ENCODE measurements at places on chromosomes 6 and 20.
A peak's percentile ranks its signal among the peaks of the same experiment; 100 is the strongest.

DNA sequence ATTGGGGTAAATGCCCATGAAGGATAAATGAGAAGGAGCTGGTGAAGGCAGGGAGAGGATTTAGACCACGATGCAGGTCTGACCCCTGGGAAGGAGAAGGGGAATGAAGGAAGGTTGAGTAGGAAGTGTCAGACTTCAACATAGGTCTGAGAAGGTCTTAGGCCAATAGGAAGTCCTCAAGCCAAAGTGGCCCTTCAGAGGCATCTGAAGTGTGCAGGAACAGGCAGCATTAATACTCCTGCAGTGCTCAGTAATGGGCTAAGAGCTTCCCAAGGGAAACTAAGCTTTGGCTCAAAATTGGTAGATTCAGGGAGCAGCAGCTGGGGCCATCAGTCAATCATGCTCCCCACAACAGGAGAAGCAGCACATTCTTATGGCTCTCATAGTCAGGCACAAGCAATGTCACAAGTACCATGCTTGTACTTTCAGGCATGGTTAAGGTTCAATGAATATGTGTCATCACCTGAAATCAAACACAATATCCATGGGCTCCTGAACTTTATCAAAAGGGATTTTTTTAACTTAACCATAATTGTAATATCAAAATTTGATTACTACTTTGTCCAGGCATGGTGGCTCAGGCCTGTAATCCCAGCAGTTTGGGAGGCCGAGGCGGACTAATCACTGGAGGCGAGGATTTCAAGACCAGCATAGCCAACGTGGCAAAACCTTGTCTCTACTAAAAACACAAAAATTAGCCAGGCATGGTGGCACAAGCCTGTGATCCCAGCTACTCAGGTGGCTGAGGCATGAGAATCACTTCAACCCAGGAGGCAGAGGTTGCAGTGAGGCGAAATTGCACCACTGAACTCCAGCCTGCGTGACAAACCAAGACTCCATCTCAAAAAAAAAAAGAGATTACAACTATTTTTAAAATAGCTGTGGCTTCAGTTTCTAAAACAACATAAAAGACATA is 9.9 kb downstream of the RALGAPA2 start:
- DNase-seq, result no peak

DNA sequence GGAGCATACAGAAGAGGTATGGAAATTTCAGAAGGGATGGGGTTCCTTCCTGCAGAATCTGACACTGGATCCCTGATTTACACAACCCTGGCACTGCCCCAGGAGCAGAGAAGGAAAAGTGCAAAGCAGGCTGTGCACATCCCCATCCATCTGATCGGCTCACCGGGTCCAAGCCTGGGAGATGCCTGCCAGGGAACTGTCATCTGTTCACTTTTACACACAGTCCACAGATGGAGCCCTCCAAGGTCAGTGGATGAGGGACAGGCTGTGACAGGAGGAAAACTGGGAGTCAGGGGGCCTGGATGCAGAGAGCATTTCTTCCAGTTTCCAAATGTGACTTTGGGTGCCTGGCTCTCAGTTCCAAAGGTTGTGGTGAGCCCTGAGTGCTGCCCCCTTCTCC is 11.0 kb upstream of the SYNDIG1 start:
- DNase-seq, result peak; percentile 84

GRCh38 chr6:152697634-152698033 is at the start of gene MYCT1:
Gene MYCT1, plus strand, starts transcription at chr6:152697897. Its CDS starts 6 bp downstream, at chr6:152697903.
- no peak for DNase-seq

- DNase-seq, result peak; percentile 12
These were observed 671.4 kb downstream of the RFPL4B start for GRCh38 chr6:113018351-113019151.

DNA sequence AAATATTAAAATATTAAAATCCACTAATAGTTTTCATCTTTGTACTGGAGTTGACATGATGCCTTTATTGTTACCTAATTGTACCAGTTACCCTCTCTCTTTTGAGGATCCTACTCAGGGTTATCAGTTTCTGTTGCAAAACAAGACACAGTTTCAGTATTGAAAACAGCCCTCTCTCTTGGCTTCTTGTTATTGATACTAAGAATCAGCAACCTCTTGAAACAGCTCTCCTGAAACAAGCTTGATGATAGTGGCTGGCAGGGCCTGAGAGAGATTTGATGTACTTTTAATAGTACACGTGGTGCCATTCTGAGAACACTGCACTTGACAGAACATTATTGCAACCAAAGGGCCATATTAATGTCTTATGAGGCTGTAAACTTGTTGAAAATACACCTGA is 64.9 kb upstream of the MEI4 start:
- no peak for DNase-seq

DNA sequence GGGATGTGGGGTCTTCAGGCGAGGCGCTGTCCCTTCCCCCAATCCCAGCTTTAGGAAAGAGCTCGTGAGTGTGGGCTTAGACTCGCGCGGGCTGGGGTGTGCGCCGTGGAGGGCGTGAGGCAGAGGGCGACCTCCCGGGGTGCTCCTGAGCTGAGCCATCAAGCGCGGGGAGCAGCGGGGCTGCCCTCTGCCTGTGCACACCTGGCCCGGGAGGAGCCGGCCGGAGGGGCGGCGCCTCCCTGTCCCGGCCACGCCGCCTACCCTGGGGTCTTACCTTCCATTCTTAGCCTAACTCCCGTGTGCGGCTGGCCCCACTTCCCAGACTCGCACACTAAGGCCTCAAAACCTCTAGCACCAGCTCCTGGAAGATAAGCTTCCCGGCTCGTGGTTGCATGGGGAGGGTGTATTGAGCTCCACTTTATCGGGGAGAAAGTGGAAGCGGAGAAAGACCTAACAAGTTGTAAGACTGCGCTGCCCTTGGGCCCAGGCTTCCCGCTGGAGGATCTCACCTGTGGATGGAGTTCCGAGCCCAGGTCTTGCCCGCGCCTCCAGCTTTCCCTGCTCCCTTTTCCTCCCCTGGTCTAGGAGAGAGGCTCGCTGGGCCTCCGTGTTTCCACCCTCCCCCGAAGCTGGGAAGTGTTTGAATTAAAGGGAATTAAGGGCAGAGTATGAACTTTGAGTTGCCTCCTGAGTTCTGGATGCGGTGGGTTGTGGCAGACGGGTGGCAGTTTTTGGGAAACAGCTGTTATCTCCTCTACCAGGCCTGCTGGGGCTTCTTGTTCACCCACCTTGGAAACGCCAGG is 1.2 kb downstream of the DNMT3B start:
- DNase-seq, result no peak

DNA sequence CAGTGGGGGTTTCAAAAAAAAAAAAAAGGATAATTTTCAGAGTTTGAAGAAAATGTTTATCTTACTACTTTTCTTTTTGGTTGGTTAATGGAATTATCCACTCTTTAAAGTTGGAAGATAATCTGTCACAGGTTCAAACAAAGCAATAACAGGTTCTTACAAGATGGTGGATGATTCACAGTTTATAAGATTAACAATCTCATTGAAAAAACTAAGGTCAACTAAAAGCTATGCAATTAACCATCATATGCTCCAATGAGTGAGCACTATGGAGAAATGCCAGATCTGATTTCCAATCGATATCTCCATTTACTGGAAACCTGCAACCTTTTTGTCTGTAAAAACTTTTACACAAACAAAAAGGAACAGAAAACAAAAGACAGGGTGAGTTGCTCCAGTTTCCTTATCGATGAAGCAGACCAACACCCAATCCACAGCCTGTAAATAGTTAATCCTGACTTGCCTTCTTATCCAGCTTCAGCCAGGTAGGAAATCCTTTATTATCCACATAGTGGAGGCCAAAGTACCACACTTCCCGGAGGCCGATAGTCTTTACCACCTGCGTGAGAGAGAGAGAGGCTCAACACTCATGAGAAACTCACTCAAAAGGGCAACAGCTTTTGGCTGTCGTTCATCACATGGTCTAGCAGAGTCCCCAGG is 32.4 kb downstream of the EZR start:
- no peak for DNase-seq

Data from brain (organoid and tissue), 16 donors.